ENCODE measurements at places on chromosomes 3 and 15.

DNA sequence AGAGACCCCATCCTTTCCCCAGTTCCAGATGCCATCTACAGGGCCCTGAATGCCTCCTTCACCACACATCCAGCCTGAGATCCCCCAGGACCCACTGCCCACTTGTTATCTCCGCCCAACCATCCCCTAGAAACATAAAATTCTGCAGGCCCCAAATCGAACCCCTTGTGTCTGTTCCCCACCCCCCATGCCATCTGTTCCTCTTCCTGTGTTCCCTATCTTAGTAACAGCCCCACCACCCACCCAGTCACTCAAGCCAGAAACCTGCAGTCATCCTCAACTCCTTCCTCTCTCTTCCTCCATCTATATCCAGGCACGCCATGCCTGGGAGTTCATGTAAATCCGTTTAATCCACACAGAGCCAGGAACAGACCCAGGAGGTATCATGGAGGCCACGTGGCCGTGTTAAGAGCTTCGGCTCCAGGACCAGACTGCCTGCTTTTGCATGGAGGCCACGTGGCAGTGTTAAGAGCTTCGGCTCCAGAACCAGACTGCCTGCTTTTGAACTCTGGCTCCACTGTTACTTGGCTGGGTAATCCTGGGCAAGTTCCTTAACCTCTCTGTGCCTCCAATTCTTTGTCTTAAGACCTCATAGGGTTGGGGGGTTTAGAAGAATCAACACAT is 4.8 kb downstream of the CSRNP1 start:
- no peak for DNase-seq

- DNase-seq = no peak
These were observed 255.3 kb upstream of the LRTM1 start for GRCh38 chr3:55183201-55183600.

DNA sequence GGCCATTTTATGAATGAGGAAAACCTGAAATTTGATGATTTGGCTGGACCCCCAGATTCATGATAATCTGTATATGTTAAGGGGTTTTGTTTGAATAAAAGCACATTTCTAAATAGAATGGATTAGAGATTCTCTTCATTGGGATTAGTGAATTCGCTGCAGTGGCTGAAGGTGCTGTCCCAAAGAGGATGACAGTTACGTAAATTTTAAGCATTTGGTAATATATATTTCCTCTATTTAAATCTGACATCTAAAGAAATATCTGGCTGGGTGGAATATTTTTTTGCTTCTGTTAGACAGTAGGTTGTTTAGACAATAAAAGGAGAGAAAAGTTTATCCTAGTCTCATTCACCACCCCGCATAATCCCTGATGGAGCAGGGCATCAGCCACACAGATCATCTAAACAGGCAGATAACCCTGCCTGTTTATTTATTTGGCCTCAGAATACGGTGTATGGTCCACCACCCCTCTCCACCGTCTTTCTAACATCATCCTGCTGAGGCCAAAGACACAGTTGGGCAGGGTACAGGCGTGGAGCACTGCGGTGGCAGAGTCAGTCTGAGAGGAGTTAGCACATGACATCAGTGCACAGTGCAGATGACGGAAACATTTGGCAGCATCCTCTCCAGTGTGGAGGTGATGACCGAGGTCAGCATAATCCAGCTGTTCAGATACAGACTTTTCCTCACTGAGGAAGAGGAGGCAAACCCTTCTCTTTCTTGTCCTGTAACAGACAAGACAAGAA is 20.4 kb upstream of the NFKBIZ start:
- DNase-seq = peak; percentile 48

- no peak for DNase-seq
These were observed 62.7 kb downstream of the USP13 start for GRCh38 chr3:179715582-179715981.

DNA sequence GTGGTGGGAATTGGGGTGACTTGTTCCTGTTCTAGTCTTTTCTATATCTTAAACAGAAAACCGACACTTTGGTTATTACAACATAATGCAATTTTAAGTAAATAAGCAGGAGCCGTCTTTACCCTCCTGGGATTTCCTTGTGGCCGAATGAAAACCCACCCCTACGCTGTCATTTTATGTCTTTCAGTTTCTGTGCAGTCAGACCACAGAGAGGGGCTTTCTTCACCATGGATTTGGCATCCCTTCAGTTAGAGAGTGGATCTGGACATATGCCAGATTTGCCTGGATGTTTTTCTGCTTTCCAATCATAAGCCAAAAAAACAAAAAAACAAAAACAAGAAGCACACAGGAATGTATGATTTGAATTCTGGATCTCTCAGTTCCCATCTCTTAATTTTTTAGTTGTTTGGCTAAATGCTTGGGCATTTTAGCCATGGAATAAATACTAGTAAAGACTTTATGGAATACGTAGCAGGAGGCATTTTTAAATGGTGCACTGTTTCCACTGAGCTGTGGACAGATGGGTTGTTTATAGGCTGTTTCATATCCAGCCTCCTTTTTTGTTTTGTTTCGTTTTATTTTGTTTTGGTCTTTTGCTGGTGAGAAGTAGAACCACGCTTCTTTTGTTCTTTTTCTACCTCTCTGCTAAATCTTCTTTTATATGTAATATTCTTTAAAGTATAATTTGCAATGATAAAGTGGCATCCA is 272.9 kb downstream of the FEZF2 start:
- DNase-seq = no peak

- no peak for DNase-seq
These were observed 8.1 kb downstream of the FAM131A start for GRCh38 chr3:184345317-184346144.

DNA sequence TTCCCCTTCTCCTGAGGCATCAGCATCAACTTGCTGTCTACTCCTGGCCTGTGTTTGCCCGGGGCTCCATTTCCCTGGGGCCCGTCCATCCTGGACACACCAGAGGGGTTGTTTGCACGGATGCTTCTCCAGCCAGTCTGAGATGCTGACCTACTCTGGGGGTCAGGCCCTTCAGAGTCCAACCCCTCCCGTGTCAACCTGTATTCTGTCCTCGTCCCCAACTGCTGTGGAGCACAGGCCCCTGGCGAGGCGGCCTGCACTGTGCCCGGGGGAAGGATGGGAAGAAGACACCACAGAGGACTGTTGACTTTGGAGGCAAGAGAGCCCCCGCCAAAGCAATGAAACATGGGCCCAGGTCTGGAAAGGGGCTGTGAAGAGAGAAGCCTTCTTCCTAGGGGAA is 25.8 kb downstream of the ALS2CL start:
- DNase-seq = no peak

DNA sequence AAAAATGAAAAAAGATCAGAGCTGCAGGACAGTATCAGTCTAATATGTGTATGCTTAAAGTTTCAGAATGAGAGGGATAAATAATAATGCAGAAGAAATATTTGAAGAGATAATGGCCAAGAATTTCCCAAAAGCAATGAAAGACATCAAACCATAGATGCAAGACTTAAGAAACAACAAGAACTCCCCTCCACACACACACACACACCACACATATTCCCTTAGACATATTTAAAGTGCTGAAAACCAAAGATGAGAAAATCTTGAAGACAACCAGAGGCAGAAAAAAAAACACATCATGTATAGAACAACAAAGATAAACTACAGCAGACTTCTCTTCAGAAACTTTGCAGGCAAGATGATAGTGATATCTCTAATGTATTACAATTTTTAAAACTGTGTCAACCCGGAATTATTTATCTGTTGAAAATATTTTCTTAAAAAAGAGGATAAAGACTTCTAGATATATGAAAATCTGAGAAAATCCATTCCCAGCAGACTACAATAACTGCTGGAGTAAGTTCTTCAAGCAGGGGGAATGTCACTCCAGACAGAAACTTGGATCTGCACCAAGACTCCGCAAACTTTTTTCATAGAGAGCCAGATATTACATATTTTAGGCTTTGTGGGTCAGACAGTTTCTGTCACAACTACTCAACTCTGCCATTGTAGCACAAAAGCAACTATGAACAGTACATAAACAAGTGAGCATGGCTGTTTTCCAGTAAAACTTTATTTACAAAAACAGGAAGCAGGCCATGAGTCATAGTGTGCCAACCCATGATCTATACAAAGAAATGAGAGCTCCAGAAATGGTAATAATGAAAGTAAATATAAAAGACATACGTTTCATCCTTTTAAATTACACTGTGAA is 223.4 kb upstream of the CGNL1 start:
- no peak for DNase-seq

DNA sequence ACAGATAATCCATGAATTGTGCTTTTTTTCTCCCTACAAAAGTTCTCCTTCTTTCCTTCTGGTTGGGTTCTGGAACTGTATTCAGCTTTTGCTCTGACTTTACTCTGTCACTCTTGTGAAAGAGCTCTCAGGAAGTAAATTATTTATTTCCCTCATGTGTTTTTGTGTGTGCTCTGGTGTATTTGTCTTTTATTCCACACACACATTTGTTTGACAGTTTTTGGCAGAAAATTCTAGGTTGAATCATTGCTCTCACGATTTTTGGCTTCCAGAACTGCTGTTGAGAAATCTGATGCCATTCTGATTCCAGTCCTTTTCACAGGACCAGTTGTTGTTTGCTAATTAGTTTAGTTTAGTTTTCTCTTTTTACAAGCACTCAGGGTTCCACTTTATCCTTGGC is 172.8 kb downstream of the PLCH1 start:
- DNase-seq = no peak
